ENCODE measurements at places on chromosomes 3 and 15. TPM values are rescaled to one million over a fixed set of nuclear protein-coding genes. Genes with fewer than 3 reads are reported as not detected.

PRRT3 gene
- 2.0 TPM for total RNA-seq

CCR9 gene
- total RNA-seq = not detected

SEMA6D gene
- 8.7 TPM for total RNA-seq

FBLN2 gene
- total RNA-seq = 1.2 TPM

TOP2B gene
- total RNA-seq = 86.1 TPM

THPO gene
- not detected for total RNA-seq

GABRA5 gene
- not detected for total RNA-seq

SKOR1 gene
- 0.10 TPM for total RNA-seq

ADGRG7 gene
- total RNA-seq = not detected

EPHB3 gene
- total RNA-seq = not detected

SETMAR gene
- total RNA-seq = 13.4 TPM

HDAC11 gene
- 7.8 TPM for total RNA-seq

RTP4 gene
- 2.0 TPM for total RNA-seq

EMC7 gene
- 36.0 TPM for total RNA-seq

VIPR1 gene
- total RNA-seq = 0.96 TPM

CLDN16 gene
- under 0.01 TPM for total RNA-seq

PLSCR5 gene
- total RNA-seq = not detected

TERC gene
- 245 TPM for total RNA-seq

POLQ gene
- 2.3 TPM for total RNA-seq

TGM4 gene
- 0.33 TPM for total RNA-seq

PPM1L gene
- 4.7 TPM for total RNA-seq

KIF7 gene
- total RNA-seq = 3.9 TPM

GUCA1C gene
- total RNA-seq = not detected

ERICH6 gene
- not detected for total RNA-seq

ETV5 gene
- 55.9 TPM for total RNA-seq

CEP152 gene
- total RNA-seq = 3.9 TPM

RHOV gene
- under 0.01 TPM for total RNA-seq

LSAMP gene
- 0.10 TPM for total RNA-seq

MUC13 gene
- total RNA-seq = not detected

GPR62 gene
- total RNA-seq = under 0.01 TPM

CYP8B1 gene
- total RNA-seq = not detected

SCAANT1 gene
- total RNA-seq = not detected

CCDC191 gene
- 2.6 TPM for total RNA-seq

GOLGA8K gene
- 0.65 TPM for total RNA-seq

SLC24A5 gene
- total RNA-seq = not detected

INO80 gene
- total RNA-seq = 19.7 TPM

KLHL6 gene
- total RNA-seq = 11.7 TPM

TUSC7 gene
- total RNA-seq = not detected

GREM1 gene
- total RNA-seq = 0.98 TPM

SCN5A gene
- total RNA-seq = 4.6 TPM

RBP2 gene
- total RNA-seq = not detected

CIAO2A gene
- total RNA-seq = 44.7 TPM

CFAP44 gene
- 4.9 TPM for total RNA-seq

DCBLD2 gene
- 121 TPM for total RNA-seq

ZIC1 gene
- not detected for total RNA-seq

CCDC39 gene
- total RNA-seq = not detected

C15orf62 gene
- total RNA-seq = 0.65 TPM

GP9 gene
- total RNA-seq = not detected

THBS1 gene
- 11,178 TPM for total RNA-seq

OR4F6 gene
- total RNA-seq = not detected
